Sigmoid colon (tissue), 7 donors: ENCODE measurements at places on chromosomes 3 and 15.
A peak's percentile ranks its signal among the peaks of the same experiment; 100 is the strongest.

DNA sequence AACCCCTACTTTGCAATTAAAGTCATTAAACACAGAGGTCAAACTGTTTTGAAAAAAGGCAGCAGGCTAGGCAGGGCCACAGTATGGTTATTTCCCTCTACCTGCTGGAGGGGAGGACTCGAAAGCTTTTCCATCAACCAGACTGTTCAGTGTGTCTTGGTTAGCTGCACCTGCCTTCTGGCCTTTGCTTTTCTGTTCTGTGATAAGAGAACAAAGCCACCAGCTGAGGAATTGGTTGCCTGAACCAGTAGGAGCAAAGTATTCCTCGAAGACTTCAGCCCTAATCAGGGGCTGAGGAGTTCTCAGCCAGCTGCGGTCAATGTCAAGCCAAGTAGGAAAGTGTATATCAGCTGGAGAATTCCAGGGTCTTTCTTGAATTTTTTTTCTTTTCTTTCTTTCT, 132.5 kb downstream of the SOX2 start:
- DNase-seq = no peak
- H3K27ac ChIP-seq = no peak overlapping the region
- no peaks in the 10 kb centered on the region for H3K36me3 ChIP-seq
- no peaks in the 10 kb centered on the region for H3K4me1 ChIP-seq
- H3K4me3 ChIP-seq = no peak overlapping the region
- H3K27me3 ChIP-seq = no peaks in the 10 kb centered on the region

DNA sequence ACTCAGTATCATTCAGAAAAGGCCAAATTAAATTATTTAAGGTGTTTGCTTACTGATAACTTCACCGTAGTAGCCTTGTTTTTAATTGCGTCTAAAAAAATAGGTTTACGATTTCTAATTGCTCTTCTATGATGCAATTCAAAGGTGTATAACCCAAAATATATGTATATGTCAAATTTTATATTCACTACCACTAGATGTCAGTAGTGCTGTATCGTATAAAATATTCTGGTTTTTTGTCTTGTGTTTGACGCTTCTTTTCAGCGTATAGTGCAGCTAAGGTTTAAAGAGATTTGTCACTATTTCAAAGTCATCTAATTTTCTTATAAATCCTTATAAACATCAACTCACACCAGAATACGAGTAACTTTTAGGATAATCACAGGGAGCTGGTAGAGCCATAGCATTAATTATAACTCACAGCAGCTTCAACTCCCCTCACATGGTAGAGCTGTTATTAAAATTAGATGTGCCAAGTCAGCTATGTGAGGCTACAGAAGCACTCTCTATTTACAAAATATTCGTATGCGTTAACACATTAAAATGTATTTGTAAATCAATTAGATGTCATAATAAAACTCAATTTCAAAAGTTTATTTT, 3.5 kb downstream of the PFN2 start:
- no peaks in the 10 kb centered on the region for H3K36me3 ChIP-seq
- H3K27me3 ChIP-seq = no peaks in the 10 kb centered on the region
- DNase-seq = no peak
- H3K27ac ChIP-seq = peak overlapping the region; percentile 98
- H3K4me1 ChIP-seq = no peaks in the 10 kb centered on the region

- no peaks in the 10 kb centered on the region for H3K27me3 ChIP-seq
- no peak for DNase-seq
- no peak overlapping the region for H3K4me3 ChIP-seq
- no peak overlapping the region for H3K27ac ChIP-seq
- no peaks in the 10 kb centered on the region for H3K36me3 ChIP-seq
- H3K4me1 ChIP-seq = no peaks in the 10 kb centered on the region
Measured at GRCh38 chr3:72632129-72632528, 216.1 kb downstream of the SHQ1 start.

DNA sequence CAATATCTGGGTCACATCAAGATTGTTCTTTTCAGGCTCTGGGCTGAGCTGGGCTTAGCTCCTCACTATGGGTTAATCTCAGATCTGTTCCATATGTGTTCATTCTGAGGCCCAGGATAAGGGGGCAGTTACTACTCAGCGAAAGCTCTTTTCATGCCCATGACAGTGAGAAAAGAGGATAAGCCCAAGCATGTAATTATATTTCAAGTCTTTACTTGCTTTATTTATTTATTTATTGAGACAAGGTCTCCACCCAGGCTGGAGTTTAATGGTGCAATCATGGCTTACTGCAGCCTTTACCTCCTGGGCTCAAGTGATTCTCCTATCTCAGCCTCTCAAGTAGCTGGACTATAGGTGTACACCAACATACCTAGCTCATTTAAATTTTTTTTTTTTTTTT, 44.7 kb upstream of the SELENOK start:
- H3K27me3 ChIP-seq = no peaks in the 10 kb centered on the region
- no peak for DNase-seq
- no peak overlapping the region for H3K4me3 ChIP-seq
- no peak overlapping the region for H3K27ac ChIP-seq

GRCh38 chr3:122506450-122506849, 8.3 kb downstream of the KPNA1 start:
- no peaks in the 10 kb centered on the region for H3K27me3 ChIP-seq
- H3K4me3 ChIP-seq = no peak overlapping the region
- DNase-seq = no peak
- H3K36me3 ChIP-seq = no peaks in the 10 kb centered on the region
- H3K4me1 ChIP-seq = peaks cover 13% of the 10 kb centered on the region

DNA sequence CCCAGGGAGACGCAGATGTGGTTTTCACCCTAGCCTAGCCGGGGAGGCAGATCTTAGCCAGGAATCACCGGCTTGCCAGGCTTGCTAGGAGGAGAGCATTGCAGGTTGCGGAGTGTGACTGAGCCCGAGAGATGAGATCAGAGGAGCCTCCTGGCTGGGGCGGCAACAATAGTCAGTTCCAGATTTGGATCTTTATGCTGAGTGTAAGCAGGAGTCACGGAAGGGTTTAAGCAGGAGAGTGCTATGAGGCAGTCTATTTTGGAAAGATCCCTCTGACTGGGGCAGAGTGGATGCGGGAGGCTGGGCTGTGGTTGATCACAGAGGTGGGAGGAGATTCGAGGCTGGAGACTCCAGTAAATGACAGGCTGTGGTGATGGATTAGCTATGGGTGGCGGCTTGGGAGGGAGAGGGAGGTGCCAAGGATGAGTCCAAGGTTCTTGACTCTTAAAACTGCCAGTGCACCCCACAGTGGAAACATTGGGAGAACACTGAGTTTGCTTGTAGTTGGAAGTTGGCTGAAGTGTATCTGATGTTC, 10.4 kb upstream of the BAHD1 start:
- H3K27ac ChIP-seq = no peak overlapping the region
- DNase-seq = no peak
- no peaks in the 10 kb centered on the region for H3K27me3 ChIP-seq

DNA sequence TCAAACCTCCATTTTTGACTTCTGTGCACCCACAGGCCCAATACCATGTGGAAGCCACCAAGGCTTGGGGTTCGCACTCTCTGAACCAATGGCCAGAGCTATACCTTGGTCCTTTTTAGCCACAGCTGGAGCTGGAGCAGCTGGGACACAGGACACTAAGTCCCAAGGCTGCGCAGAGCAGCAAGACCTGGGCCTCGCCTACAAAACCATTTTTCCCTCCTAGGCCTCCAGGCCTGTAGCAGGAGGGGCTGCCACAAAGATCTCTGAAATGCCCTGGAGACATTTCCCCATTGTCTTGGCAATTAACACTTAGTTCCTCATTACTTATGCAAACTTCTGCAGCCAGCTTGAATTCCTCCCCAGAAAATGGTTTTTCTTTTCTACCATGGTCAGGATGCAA, 81.3 kb downstream of the ZMAT3 start:
- no peaks in the 10 kb centered on the region for H3K27me3 ChIP-seq
- H3K36me3 ChIP-seq = no peaks in the 10 kb centered on the region
- no peak overlapping the region for H3K4me3 ChIP-seq
- H3K27ac ChIP-seq = no peak overlapping the region
- no peak for DNase-seq

DNA sequence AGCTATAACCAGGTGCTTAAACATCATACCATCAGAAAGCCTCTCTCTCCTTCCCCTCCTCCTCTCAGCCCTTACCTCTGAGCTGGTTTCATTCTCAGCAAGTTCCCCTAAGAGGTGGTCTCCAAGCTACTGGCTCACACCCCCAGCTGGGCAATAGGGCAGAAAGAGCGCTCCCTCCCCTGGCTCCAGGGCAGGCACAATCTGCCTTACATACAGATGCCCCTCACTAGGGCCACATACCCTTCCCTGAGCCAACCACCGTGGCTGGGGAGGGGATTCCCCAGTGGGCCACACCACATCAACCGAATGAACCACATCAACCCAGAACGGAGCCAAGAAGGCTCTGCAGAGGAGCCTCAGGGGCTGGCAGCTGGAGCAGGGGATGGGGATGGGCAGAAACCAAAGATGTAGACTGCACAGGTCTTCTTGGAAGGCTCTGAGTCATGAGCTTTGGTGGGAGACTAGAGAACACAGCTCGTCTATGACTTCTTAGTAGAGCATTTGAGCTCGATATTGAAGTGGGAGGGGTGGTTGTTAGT, 4.6 kb upstream of the FBLN2 start:
- H3K27ac ChIP-seq = no peak overlapping the region
- no peak overlapping the region for H3K4me3 ChIP-seq
- H3K4me1 ChIP-seq = peaks cover 4% of the 10 kb centered on the region
- H3K36me3 ChIP-seq = no peaks in the 10 kb centered on the region
- peaks cover 19% of the 10 kb centered on the region for H3K27me3 ChIP-seq

- peaks cover 86% of the 10 kb centered on the region for H3K4me1 ChIP-seq
- no peak overlapping the region for H3K27ac ChIP-seq
- H3K36me3 ChIP-seq = no peaks in the 10 kb centered on the region
- H3K4me3 ChIP-seq = no peak overlapping the region
Measured at GRCh38 chr3:73490453-73491286, 134.1 kb downstream of the PDZRN3 start.

DNA sequence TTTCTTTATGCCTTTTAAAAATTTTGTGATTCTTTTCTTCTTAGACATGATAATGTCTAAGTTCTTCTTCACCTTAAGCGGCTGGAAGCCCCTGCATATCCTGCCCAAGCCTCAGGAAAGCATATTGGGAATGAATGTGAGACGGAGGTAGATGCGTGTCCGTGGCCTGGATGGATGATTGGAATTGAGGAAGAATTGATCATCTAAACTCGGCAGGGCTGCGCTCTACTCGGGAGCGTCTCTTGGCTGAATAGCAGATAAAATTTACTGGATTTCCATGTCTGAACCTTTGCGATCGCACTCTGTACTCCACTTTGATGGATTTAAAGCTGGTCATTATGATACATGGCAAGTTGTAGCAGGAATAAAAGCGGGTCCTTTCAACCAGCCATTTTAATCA, 406.7 kb upstream of the ONECUT1 start:
- H3K27me3 ChIP-seq = peaks cover 4% of the 10 kb centered on the region
- H3K36me3 ChIP-seq = no peaks in the 10 kb centered on the region
- H3K4me3 ChIP-seq = no peak overlapping the region
- no peak for DNase-seq
- H3K27ac ChIP-seq = no peak overlapping the region

- no peaks in the 10 kb centered on the region for H3K36me3 ChIP-seq
- no peak overlapping the region for H3K27ac ChIP-seq
Measured at GRCh38 chr3:118533676-118534075, 501.0 kb downstream of the IGSF11 start.

DNA sequence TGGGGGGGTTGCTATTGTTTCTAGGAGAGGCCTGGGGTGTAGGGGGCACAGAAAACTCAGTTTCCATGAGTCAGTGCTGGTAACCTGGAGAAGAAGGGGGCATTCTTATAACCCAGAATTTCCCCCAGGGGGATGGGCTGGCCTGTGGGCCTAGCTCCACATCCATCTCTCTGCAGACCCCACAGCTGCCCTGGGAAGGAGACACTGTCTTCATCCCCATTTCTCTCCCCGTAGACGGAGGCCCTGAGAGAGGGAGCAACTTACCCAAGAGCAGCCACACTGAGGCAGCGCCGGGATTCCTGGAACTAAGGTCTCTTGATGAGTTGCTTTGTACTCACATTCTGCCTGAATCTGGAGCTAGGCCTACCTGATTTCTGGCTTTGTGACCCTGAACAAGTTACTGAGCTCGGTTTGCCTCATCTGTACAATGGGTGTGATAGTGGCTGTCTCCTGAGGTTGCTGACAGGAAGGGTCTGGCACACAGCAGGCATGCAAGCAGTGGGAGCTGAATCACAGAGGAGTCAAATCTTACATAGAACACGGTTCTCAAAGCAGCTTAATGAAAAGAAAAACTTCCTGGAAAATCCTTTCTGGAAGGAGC, 55.0 kb upstream of the LCTL start:
- H3K27me3 ChIP-seq = no peaks in the 10 kb centered on the region
- no peak overlapping the region for H3K4me3 ChIP-seq
- no peaks in the 10 kb centered on the region for H3K4me1 ChIP-seq
- no peak overlapping the region for H3K27ac ChIP-seq
- DNase-seq = no peak

DNA sequence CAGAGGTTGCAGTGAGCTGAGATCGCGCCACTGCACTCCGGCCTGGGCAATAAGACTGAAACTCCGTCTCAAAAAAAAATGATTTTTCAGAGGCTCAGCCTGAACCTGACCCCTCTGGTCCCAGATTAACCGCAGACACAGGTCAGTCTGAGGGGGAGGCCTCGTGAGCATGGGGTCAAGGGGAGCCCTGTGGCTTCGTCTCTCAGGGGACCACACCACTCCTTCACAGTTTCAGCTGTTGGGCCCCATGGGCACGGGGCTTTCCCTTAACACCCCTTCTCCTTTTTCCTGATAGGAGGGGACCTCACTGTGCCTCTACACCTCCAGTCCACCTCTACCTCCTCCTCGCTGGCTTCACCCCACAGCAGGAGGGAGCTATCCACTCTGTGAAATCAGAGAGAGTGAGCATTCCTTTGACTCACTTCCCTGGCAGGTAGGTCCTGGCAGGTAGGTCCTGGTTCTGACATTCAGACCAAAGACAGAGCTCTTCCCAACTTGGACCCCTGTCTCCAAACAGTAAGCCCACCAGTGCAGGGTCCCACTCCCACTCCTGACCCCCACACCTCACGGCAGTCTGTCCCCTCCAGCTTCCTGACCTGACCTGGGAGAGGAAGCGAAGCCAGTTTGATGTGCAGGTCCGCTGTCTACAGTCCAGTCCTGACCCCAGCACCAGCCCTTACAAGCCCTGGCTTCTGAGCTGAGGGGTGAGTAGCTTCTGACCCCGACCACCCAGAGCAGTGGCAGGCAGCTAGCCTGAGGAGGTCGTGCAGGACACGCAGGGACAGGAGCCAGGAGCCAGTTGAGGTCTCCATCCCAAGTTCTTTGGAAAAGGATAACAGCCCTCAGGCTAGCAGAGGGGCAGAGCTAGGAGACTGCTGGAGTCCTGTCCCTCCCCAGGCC, 9.0 kb downstream of the RRP9 start:
- no peaks in the 10 kb centered on the region for H3K27me3 ChIP-seq
- H3K36me3 ChIP-seq = peaks cover 28% of the 10 kb centered on the region
- peak; percentile 51 for DNase-seq

DNA sequence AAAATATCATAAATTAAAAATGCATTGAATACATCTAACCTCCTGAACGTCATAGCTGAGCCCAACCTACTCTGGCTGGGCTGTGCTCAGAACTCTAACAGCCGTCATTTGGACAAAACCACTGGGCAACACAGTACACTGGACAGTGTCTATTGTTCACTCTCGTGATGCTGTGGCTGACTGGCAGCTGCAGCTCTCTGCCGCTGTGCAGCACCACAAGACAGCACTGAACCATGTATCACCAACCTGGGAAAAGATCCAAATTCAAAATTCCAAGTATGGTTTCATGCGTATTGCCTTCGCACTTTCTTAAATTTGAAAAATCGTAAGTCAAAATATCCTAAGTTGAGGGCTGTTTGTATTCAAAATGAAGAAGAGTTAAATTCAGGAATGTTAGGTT, 145.1 kb upstream of the CNTN4 start:
- no peak overlapping the region for H3K4me3 ChIP-seq
- no peaks in the 10 kb centered on the region for H3K27me3 ChIP-seq
- H3K4me1 ChIP-seq = no peaks in the 10 kb centered on the region
- DNase-seq = no peak
- no peak overlapping the region for H3K27ac ChIP-seq
